ENCODE measurements at places on chromosomes 13 and 19.

DNA sequence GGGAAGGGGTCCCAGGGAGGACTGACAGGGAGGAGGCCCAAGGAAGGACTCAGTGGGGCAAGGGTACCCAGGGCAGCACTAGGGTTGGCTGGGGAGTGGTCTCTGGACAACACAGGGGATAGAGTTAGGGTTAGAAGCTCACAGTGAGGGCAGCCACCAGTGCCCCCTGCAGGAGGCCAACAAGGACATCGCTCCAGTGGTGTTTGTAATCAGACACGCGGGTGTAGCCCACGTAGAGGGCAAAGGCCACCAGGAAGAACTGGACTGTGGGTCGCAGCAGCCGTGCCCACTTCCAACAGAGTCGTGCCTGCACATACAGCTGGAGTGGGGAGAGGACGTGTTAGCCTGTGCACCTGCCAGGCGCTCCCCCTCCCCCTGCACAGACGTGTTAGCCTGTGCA lies 9.2 kb downstream of the PLPP2 start:
- no peak for DNase-seq

GRCh38 chr19:1063030-1063908 lies 3.7 kb upstream of the ARHGAP45 start:
- no peak for DNase-seq

DNA sequence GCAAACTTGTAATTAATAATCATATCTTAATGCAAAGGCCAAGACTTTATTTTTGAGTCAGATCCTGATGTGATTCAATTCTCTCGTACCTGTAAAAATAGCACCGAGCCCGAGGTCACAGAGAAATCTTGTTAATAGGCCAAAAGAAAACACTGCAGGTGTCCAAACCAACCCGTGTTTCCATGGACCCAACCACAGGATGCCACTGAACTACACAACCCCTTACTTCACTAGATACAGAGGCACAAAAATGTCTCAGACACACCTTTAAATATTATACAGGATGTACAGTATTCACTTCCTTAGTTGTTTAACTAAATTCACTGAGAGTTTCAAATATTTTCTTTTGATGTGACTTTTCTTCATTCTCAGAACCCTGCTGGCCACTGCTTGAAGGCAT lies 530.9 kb downstream of the MYO16 start:
- no peak for DNase-seq

DNA sequence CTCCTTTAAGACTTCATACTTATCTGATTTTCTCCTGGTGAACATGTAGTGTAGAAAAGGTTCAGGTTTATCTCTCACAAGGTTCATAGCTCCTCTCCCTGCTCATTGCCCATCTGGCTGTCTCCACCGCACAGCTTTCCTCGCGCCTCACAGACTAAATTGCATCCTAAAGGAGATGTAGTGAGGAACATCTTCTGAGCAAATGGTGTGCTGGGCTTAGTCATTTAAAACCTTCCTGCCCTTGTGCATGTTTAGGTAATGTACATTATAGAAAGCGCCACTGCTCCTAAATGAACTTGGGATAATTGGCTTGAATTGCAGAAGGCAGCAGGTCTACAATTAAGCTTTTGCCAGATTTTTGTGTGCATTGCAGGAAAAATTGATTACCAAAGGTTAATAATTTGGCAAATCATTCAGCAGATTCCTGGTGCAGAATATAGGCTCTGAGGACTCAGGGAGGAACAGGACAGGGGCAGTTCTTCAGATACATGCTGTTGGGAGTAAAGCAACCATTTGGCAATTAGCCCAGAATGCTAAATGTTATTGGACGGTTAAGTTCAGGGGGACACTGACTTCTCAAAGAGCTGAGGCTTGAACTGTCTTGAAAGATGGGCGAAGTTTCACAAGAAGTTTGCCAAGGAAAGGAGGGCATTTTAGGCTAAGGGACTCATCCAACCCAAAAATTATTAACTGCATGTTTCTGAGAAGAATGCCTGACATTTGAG lies 108.4 kb upstream of the CLDN10 start:
- no peak for DNase-seq

DNA sequence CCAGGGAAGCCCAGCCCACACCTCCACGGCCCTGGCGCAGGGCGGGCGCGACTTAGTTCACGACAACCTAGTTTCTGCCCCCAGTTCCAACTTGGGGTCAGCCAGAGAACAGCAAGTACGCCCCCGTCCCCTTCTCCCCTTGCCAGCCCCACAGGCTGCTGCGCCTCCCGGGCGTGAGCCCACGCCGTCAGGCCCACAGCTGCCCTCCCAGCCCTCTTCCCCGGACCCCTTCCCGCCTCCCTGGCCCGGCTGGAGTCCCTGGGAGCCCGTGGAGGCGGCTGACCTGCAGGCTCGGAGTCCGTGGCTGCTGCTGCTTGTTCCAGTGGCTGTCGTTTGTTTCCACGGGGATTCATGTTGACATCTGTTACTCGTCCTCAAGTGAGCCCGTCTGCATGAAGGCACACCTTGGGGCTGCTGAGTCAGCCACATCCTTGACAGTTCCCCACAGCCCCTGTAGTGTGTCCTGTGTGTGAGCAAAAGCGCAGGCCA lies 86.0 kb downstream of the ATP11A start:
- DNase-seq = no peak

GRCh38 chr13:106117035-106117434 lies 418.4 kb downstream of the EFNB2 start:
- no peak for DNase-seq

- no peak for DNase-seq
Observed at GRCh38 chr19:10744253-10744798, 26.4 kb downstream of the DNM2 start.

DNA sequence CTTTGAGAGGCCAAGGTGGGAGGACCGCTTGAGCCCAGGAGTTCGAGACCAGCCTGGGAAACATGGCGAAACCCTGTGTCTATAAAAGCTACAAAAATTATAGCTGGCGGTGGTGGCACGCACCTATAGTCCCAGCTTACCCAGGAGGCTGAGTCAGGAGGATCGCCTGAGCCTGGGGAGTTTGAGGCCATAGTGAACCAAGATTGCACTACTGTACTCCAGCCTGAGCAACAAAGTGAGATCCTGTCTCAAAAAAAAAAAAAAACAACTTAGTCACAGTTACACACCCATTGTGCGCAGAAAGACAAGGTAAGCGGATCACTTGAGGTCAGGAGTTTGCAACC lies 728 bp upstream of the DENND1C start:
- no peak for DNase-seq

DNA sequence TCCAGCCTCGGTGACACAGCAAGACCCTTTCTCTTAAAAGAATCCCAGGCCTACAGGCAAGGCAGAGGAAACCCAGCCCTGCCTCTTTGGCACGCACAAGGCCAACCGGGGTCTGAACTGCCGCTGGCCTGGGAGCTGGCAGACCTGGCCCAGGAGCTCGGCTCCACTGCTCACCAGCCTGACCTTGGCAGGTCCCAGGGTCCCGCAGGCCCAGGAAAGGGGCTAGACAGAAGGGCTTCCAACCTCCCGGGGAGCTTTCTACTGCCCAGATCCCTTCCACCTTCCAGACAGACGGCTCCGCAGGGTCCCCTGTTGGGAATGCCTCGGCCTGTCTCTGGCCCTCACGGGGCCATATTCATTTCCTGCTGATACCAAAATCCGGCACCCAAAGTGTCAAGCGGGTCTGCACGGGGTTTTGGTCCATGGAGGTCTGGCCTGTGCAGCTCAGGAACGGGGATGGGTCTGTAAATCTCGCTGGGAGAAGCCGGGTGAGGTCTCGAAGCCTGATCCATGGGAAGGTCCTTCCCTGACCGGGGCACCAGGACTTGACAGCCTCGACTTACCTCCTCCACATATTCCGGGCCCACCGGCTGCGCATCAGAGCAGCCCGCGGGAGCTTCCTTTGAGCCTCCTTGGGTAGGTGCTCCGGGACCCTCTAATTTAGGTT lies 36.6 kb upstream of the MATK start:
- no peak for DNase-seq

DNA sequence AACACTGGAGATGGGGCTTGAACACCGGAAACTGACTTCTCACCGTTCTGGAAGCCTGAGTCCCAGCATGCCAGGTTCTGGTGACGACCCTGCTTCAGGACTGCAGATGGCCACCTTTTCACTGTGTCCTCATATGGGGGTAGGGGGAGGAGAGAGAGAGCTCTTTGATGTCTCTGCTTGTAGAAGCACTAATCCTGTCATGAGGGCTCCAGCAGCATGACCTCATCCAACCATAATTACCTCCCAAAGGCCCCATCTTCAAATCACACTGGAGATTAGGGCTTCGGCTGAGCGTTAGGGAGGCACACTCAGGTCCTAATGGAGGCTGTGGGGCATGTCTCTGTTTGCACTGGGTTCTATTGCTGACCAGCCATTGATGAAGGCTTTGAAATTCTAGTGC lies 255.3 kb downstream of the TEX29 start:
- no peak for DNase-seq

DNA sequence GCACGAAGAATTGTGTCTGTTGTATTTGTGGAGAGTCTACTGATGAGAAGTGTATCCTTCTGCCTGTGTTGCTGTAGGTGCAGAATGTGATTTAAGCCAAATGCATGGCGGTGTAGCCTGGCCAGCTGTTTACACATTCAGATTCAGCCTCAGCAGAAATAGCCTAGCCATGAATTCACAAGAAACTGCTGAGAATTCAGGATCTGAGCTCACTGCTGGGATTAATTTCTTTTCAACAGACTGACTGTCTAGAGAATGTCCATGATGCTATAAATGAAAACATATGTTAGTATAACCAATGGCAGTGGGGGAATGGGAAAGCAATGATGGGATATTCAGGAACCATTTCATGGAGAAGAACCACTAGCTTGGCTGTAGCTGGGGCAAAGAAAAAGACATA lies 77.4 kb upstream of the RNF113B start:
- DNase-seq = no peak

DNA sequence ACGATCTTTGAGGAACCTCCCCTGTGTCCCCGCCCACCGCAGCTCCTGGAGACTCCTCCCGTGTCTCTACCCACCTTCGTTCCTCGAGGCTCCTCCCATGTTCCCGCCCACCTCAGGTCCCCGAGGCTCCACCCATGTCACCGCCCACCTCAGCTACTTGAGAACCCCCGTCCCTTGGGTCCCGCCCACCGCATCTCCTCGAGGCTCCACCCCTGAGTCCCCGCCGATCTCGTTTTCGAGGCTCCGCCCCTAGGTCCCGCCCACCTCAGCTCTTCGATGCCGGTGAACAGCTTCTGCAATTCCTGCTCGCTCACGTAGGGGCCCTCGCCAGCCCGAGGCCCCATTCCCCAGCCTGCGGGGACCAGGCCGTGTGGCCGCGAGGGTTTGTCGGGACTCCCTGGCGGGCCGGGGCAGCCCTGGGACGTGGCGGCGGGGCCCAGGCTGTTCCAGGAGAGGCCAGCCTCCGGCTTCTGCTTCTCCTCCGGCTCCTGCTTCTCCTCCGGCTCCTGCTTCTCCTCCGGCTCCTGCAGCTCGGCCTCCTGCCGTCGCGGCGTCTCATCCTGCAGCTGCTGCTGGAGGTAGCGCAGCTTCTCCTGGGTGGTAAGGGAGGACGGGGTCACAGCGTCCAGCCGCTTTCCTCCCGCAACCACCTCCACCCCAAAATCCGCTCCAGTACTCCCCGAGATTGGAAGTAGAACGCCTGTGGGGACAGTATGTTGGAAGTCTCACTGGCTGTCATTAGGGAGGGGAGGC lies 16.7 kb downstream of the TSKS start:
- no peak for DNase-seq

DNA sequence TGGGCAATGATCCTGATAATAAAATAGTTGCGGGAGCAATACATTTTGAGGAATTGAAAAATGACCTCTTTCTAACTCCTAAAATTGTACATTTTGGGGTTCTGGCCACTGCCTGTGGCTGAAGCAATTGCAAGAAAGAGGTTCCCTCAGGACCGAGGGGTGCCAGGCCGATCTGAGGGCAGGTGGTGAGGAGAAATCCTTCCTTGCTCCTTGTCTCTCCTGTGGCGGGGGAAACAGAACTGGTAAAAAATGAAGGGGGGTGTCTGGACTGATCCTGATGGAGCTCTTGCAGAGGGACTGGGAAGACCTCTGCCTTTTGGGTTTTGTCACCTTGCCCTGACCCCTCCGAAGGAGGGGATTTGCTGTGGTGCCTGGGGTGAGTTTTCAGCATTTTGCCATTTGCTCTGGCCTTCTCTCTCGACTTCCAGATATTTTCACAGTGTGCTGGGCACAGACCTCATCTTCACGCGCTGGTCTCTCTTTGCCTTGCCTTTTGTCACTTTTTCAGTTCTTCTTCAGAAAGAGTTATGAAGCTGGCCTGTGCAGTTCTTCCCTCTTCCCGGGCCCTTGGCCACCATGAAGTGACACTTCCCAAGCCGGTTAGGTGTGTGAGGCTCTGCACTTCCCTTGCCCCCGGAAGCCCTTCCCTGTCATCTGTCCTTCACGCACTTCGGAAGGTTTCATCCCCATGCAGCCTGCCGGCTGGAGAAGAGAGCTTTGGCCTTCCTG lies 22.2 kb downstream of the NFIX start:
- DNase-seq = no peak

- DNase-seq = no peak
Observed at GRCh38 chr13:72194523-72194922, 327.5 kb upstream of the DACH1 start.

DNA sequence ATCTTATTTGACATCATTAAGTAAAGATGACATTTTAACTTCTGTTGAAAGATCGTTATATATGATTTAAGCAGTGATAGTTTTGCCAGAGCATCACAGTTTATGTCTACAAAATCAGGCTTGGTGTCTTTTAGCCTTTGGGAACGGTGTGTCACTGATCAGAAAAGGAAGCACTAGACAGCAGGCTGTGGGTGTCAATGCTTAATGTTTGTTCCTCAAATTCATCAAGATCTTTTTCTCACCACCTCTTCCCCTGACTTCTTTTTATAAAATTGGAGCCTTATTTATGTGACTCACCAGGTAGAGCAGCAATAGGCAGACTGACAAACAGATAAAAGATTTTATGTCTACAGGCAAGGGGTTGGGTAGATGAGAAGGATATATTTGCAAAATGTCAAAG lies 1558.5 kb downstream of the EFNB2 start:
- no peak for DNase-seq

- no peak for DNase-seq
Observed at GRCh38 chr19:57351867-57352266, 796 bp downstream of the ZNF304 start.

DNA sequence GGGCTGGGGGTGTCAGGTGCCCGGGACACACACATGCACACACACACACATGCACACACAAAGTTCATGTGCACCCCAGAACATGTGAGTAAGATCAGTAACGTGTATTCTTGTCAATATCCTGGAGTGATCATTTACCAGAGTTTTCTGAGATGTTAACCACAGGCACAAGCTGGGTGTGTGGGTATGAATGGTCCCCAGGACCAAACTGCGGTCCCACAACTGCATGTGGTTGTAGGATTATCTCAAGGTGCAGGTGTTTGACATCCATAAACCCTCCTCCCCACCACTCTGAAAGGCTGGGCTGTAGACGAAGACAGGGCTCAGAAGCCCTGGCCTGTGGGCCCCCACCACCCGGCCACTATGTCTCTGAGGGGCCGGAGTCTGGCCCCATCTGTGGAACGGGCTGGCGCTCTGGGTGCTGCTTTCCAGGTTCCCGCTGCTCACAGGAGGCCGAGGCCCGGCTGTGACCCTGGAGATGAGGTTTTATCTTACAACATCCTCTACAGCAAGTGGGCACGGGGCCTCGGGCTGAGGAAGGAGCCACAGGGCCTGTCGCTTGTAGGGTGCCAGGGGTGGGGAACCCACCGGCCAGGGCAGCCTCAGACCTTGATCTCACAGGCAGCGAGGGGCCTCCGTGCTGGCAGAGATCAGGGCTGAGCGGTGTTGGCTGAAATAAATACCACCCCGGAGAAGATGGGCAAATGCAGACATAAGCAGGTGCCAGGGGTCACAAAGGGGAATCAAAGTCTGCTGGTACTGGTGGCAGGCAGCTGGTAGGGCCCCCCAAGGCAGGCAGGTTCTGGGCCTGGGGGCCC lies 4.3 kb downstream of the F2RL3 start:
- DNase-seq = no peak

- no peak for DNase-seq
Observed at GRCh38 chr13:112103260-112103838, 36.4 kb downstream of the SOX1 start.
